Activated CD4-positive, alpha-beta T cell treated with anti-CD3 and anti-CD28 coated beads, Interleukin-2, amount 50 U/mL, for 4 hours (primary cell): ENCODE measurements at places on chromosomes 11 and 22.

DNA sequence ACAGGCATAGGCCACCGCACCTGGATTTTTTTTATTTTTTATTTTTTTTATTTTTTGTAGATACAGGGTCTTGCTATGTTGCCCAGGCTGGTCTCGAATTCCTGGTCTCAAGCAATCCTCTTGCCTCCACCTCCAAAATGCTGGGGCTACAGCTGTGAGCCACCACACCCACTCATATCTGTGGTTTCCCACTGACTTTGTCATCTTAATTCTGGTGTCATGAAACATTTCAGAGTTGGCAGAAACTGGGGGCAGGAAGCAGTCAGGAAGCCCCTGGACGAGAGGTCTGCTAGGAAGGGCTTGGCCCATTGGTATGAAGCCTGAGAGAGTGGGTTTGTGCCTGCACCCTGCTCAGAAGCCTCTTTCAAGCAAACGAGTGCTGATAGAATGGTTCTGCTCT is 49.1 kb downstream of the COMMD9 start:
- no peak for DNase-seq

- DNase-seq: no peak
These were observed 64.1 kb downstream of the KCNC1 start for GRCh38 chr11:17798716-17799115.

DNA sequence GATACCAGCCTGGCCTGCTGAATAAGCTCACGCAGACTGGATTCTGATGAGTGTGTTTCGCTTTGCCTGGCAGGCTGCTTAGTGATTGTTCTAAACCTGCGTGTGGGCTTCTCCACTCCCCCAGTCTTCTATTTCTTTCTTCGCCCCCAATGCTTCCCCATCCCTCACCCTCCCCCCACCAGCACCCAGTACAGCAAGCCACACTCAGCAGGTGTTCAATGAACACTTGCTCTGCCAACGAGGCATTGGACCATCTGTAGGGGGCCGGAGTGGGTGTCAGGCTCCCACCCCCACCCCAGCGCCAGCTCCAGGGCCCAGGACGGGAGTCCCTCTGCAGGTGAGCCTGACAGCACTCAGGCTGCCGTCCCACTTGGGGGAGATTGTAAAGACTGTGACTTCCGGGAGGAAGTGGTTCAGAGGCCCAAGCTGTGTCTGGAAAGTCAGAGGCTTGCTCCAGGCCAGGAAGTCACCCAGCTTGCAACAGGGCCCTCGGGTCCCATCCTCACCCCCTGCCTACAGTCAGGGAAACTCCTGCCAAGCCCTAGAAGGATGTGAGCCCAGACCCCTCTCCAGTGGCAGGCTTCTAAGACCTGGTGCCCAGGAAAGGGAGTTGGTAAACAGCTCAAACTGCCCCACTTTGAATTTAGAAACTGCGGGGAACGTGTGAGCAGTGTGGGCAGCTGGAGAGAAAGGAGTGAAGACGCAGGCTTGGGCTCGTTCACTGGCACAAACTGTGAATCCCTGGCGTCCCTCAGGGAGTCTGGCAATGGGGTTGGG is 66.3 kb upstream of the PRDM11 start:
- peak; percentile 26 for DNase-seq

DNA sequence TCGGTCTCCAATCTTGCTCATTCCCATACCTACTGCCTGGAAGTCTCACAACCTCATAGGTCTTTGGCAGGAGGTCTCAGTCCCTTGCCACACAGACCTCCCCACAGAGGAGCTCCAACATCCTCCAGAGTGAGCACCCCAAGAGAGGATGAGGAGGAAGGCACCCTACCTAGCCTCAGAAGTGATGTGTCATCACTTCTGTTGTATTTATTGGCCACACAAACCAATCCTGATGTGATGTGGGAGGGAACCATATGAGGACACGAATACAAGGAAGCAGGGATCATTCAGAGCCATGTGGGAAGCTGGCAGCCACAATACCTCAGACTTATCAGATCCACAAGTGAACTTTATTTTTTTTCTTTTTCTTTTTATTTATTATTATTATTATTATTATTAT is 9.0 kb upstream of the UPK2 start:
- no peak for DNase-seq

DNA sequence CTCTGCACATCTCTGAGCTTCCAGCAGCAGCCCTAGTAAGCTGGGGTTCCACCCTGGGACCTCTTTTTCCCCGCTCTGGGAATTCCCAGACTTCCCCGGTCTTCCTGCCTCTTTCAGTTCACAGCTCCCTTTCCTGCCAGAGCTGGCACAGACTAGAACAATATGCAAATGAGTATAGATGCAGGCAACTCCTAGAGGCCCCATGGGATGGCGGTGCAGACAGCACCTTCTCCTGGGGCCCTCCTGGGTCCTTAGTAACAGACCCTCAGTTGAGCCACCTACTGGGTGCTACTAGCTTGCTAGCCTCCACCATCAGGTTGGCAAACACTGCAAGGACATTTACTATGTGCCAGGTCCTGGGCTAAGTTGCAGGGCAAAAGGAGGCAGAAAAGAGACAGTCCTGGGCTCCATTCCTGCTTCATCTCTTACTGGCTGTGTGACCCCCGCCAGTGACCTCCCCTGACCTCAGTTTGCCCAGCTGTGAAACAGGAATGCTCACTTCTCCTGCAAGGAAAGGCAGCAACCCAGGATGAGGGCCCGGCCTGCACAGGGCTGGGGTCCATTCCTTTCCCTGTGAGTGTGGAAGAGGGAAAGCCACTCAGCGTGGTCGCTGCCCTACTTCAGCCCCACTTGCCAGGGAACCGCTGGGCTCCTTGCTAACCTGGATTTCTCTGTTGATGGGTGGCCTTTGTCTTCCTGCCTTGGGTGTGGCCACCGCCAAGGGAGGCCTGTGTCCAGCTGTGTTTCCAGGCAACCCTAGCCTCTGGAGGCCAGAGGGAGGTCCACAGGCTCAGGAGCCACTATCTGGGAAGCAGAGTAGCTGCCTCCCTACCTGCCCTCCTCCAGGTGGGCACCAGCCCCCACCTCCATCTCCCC is 7.3 kb downstream of the RELT start:
- DNase-seq: no peak

- peak; percentile 67 for DNase-seq
These were observed 977 bp upstream of the PGGHG start for GRCh38 chr11:287821-288477.

DNA sequence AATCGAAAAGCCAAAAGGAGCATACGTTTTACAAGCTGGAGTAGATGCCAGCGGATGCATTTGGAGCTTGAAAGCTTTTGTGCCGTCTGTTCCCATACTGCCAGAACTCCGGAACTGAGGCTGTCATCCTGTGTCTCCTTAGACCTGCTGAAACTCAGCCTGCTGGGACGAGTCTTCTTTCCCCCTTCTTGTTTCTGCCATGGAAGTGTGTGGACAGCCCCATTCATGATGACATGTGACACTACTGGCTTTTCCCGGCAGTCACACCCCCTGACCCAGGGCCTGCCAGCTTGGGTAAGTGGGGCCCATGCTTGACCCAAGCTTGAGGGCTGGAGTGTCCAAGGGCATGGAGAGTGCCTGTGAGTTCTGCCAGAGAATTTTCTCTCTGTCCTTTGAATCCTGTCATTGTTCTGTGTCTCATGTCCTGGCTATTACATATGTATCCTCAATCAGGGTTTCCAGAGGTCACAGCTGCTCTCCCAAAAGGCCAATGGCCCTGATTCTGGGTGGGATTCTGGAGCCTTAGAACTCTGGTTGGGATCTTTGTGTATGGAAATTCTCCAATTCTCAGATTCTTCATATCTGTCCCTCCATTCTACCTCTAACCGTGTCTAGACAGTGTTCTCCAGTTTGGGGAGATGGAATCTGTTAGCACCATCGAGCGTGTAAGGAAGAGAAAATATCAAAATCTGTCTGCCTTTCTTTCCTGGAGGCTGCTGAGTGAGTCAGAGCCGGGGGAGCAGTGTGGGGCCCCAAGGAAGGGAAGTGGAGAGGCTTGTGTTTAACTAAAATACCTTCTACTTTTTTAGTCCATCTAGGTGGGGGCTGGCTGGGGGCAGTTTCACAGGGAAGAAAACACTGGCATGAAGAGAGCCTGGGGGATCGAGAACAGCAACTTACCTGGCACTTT is 73.2 kb downstream of the KIAA1671 start:
- DNase-seq: no peak

DNA sequence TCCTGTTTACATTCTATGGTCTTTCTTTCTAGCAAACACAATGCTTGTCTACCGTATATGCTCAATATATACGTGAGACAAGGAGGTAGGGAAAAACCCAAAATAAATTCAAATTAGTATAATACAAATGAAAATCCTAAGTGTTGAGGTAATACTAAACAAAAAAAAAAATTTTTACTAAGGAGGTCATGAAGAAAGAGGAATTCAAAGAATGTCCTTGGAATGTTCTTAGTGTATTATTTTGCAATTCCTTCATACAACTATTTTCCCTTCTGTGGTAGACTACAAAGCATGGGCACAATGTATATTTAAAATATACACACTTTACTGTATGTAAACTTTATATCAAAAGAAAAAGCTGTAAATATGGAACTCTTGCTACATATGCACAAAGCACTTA is 36.4 kb downstream of the PIK3C2A start:
- no peak for DNase-seq

DNA sequence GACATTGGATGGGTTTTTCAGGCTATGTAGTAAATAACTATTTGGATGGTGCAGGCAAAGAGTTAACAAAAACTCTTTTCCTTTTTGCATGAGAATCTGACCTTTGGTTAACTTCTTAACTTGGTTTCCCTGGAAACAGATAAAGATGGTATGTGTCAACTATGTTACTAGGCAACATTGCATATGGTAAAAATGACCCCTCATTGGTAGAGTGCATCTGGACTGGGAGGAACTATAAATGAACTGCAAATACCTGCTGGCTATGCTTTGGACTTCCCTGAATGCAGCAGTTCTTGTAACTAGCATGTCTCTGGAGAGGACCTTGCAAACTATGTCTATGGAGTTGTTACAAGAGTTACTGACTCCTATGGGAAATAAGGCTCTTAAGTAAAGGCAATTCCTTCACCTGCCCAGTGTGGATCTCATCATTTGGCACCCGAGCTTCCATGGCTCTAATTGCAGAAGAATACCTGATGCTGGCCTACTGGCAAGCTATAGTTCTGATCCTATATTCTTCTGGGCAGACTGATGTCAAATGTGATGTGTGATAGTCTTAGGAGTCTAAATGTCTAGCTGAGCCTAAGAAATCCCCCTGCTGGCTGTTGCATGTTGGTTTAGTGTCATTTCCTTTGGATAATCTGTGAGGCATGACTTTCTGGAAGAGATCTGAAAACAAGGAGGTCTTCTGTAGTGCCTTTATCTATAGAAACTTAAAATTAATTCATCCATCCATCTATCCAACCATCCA is 126.7 kb upstream of the MTMR2 start:
- no peak for DNase-seq

- no peak for DNase-seq
These were observed 7.5 kb downstream of the CTTN start for GRCh38 chr11:70405679-70406395.

- no peak for DNase-seq
These were observed 66.6 kb upstream of the OPCML start for GRCh38 chr11:133598906-133599305.

- DNase-seq: no peak
These were observed 82.6 kb downstream of the MICAL3 start for GRCh38 chr22:17941471-17942406.

- no peak for DNase-seq
These were observed 18.2 kb downstream of the TEAD1 start for GRCh38 chr11:12692229-12693075.

DNA sequence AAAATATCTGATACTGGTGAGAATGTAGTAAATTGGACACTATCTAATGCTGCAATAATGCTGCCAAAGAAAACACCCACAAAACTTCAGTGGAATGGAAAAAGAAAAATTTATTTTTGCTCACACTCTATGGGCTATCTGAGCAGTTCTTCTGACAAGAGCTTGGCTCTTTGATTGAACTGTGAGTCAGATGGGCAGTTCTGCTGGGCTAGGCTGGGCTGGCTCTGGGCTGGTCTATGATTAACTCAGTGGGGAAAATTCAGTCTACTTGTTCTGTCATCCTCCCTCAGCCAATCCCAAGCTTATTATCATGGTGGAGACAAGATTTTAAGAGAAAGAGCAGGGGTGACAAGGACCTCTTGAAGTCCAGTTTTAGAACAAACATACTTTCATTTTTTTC is 1404.8 kb downstream of the LRRC4C start:
- DNase-seq: no peak

- no peak for DNase-seq
These were observed 58.8 kb downstream of the SLN start for GRCh38 chr11:107653076-107653475.

- no peak for DNase-seq
These were observed 176.7 kb upstream of the NCAM1 start for GRCh38 chr11:112784323-112785073.

- no peak for DNase-seq
These were observed 70.2 kb downstream of the NOX4 start for GRCh38 chr11:89420981-89421380.

GRCh38 chr11:763073-763463 is 14.2 kb downstream of the GATD1 start:
- no peak for DNase-seq

DNA sequence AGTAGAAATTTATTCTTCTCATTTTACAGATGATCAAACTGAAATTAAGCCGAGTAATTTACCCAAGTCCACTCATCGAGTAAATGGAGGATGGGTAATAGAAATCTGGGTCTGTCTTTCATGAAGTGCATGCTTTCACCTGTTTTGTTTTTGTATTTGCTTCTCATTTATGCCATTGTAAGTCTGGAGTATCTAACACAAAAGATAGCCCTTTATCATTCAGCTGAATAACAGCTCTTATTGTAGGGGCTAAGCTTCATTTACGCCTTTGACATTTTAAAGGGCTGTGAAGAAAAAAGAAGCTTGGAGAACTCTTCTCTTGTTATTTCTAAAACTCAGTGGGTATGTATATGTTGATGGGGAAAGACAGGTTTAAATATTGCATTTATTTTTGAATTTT is 1196.2 kb upstream of the TENM4 start:
- no peak for DNase-seq

- DNase-seq: no peak
These were observed 41.0 kb upstream of the APLNR start for GRCh38 chr11:57277845-57278720.

DNA sequence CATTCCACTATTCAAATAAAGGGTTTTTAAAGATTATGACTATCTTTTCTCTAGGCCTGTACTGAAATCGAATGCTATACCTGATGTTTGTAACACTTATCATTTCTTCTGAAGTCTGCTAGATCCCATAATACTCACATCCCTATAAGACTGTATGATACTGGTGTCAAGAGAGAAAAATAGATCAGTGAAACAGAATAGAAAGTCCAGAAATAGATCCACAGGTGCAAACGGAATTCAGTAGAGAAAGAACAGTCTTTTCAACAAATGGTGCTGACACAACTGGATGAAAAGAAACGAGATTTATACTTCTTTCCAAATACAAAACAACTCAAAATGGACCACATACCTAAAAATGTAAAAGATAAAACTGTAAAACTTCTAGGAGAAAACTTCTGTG is 143.2 kb downstream of the APOL5 start:
- DNase-seq: no peak

DNA sequence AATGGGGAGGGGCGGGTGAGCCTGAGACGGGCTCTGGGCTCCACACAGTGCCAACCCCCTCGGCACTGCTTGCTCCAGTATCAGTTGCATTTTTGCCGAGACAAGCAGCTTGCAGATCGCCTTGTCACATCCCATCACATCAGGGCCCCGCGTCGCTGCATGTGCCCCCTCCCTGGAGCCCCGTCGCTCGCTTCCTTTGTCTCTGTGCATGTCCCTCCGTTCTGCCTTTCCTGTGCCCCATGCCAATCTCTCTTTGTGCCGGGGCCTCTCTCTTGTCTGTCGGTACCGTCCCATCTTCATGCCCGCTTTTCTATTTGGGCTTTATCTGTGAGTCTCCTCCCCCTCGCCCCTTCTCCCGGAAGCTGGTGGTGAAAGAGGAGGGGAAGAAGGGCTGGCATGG is 202.2 kb downstream of the CEP164 start:
- DNase-seq: no peak
